Foreskin keratinocyte (primary cell): ENCODE measurements at places on chromosomes 6 and 20.

GRCh38 chr20:36573798-36574365 is 485 bp downstream of the TGIF2 start:
- DNase-seq, result no peak

DNA sequence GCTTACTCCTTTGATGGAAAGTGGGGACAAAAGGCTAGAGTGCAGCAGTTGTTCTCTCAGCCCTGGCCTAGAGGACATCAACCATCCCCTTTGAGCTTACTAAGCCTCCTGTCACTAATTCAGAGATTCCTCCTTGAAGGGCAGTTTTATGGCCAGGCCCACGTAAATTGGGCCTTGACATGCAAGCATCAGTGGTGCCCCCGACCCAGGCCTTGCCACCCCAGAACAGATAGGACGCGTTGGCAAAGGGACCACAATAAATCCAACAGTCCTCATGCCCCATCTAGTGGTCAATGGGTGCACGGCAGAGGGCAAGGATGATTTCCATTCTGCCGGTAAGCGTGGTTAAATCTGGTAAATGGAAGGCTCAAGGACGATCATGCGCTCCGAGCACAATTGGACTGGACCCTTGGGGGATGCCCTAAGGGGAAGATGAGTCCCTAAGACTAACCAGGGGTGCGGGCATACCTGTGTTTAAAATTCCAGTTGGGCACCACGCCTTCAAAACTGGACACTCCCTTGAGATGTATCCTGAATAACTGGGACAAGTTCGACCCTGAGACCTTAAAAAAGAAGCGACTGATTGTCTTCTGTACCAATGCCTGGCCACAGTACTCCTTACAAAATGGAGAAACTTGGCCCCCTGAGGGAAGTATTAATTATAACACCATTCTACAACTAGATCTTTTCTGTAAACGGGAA is 32.6 kb downstream of the CEP85L start:
- peak; percentile 6 for DNase-seq

DNA sequence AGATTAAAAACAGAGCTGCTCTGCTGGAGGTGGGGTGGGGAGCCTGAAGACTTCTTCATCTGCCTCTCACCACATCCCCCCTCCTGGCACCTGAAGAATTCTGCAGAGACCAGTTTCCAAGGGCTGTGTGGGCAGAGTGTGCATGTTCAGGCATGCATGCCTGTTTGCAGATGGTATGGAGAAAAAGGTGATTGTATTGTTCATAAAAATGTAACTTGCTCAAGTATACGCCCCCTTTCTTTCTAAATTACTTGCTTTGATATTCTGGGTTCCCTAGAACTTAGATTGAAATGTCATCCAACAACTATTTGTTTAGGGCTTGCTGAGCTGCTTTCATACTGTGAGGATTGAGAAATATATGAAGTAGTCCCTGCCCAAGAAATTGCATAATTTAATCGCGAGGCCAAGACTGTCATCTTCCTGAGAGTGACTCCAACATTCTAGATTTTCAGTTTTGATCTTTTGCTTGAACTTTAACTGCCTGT is 83.6 kb downstream of the LCA5 start:
- peak; percentile 91 for DNase-seq

GRCh38 chr6:45148278-45148677 is 179.9 kb upstream of the RUNX2 start:
- DNase-seq, result peak; percentile 22

- no peak for DNase-seq
Observed at GRCh38 chr6:135250234-135250633, 69.1 kb downstream of the MYB start.

- DNase-seq, result no peak
Observed at GRCh38 chr6:6351511-6352025, 31.1 kb upstream of the F13A1 start.

DNA sequence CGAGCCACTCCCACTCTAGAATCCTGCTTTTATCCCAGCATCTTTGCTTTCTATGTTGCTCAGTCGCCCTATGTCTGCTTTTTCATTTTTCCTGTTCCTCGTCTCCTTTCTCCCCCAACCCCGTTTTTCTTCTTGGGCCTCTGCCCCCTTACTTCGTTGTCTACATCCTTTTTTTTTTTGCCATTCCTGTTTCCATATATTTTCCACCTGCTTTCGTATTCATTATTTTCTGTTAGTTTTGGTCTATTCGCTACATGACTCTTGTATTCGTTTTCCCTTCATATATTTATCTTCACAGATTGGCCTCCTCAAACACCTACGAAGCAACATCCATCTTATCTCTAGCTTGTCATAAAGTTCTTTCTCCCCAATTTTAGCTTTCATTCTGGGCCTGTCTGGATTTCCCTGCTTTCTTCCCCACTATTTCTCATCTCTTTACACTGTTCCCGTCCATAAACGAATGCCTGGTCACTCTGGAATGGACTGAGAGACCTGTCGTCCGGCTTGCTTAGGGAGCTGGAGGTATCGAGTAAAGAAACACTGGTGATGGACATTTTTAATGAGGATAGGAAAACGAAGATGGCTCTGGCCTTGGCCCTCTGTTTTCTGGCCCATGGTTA is 915 bp downstream of the PRRC2A start:
- no peak for DNase-seq

- no peak for DNase-seq
Observed at GRCh38 chr6:33679761-33680160, 31.7 kb downstream of the UQCC2 start.

DNA sequence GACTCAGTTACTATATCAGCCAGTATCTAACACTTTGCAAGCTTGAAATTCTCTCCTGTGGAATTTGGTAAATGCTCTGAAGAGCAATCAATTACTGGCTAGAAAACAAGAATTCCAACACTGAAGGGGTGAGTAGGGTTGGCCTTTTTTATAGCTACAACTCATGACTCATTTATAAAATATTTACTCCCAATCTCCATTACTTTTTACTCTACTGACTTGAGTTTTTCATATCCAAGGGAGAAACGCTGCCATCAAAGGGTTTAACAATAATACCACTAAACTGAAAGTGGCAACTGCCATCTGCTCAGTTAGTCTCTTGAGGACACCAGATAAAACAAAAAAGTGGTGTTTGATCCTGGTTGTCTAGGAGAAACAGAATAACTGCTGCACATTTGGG is 203.1 kb downstream of the UBE3D start:
- DNase-seq, result peak; percentile 48

DNA sequence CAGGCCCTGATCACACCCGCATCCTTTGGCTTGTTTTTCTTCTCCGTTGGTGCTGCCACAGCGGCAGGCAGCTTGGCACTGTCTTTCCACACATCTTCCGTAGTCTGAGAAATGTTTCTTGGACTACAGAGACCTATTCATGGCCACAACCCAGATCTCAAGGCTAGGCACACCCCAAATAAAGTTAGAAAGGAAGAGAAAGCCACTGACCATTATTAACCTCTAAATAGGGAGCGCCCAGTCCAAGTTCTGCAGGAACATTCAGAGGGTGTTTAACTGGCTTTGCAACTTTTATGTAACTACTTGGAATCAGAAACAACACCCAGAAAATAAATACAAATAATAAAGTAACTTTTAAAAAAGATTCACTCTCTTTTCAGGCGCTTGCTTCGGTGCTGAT is 124.8 kb upstream of the NEDD9 start:
- DNase-seq, result no peak

- no peak for DNase-seq
Observed at GRCh38 chr20:36107881-36108280, 46.7 kb upstream of the EPB41L1 start.

GRCh38 chr6:127302728-127303660 is 36.3 kb downstream of the RNF146 start:
- DNase-seq, result peak; percentile 25

DNA sequence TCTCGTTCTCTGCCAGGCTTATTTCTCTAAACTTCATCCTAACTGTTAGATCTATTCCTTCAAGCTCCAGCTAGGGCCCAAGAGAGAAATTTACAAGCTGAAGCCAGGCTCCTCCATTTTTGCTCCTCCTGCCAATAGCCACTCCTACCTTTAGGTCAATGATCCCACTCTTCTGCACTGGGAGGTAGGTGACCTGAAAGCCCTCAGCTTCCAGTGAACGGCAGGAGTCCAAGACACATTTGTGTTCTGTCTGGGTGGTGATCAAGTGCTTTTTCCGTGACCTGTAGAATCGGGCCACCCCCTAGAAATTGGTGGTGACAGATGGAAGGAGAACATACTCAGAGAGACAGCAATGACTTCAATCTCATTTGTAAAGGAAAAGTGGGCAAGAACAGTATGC is 8.9 kb downstream of the NFS1 start:
- DNase-seq, result no peak

GRCh38 chr20:62659488-62660239 is 17.4 kb downstream of the SLCO4A1 start:
- DNase-seq, result no peak

DNA sequence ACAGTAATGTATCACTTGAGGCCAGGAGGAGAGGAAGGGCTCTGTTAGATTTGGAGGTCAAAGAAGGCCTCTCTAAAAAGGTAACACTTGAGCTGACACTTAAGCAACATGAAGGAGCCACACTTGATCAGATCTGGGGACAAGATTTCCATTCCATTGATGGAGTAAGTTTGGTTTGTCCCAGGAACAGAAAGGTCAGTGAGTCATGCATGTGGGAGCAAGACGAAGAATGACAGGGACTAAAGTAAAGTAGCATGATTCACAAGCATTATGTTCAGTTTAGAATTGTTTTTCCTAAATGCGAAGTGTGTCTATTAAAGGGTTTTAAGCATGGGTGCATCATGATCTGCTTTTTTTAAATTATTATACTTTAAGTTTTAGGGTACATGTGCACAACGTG is 47.4 kb downstream of the COL21A1 start:
- no peak for DNase-seq

DNA sequence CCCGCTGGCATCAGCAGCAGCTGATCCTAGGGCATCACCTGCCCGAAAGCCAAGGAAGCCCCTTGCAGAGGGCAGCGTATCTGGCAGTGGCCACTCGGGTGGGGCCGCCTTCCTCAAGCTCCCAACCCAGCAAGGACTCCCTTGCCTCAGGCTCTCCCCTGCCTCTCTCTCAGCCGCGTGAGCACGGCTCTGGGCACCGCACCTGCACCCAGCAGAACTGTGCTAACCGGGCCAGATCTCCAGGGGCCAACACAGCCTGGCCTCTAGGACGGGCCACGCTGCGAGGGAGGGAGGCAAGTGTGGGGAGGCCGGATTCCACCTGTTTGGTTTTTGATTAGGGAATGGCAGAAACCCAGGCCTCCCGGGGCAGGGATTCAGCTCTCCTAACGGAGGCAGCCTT is 11.8 kb upstream of the MRGBP start:
- DNase-seq, result no peak

- no peak for DNase-seq
Observed at GRCh38 chr6:112225691-112226090, 28.7 kb downstream of the LAMA4 start.

- DNase-seq, result no peak
Observed at GRCh38 chr6:166417285-166417691, 34.5 kb upstream of the MPC1 start.

DNA sequence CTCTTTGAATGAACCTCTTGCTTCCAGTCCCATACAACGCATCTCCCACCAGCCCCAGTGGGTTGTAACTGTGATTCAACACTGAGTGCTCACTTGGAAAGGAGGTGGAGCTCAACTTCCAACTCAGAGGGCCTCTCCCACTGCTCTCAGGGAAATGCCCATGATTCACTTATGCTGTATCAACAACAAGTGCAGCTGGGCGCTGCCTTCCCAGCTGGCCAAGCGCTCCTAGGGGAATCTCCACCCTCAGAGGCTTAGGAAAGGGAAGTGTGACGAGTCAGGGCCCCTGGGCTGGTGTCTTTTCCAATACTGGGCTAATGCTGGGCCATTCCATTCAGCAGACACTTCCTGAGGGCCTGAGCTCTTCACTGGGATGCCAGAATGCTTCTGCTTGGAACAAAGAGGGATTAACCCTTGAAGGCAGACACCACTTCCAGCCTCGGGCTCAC is 8.1 kb upstream of the OCSTAMP start:
- DNase-seq, result peak; percentile 78

- no peak for DNase-seq
Observed at GRCh38 chr6:43943781-43944250, 173.8 kb downstream of the VEGFA start.

DNA sequence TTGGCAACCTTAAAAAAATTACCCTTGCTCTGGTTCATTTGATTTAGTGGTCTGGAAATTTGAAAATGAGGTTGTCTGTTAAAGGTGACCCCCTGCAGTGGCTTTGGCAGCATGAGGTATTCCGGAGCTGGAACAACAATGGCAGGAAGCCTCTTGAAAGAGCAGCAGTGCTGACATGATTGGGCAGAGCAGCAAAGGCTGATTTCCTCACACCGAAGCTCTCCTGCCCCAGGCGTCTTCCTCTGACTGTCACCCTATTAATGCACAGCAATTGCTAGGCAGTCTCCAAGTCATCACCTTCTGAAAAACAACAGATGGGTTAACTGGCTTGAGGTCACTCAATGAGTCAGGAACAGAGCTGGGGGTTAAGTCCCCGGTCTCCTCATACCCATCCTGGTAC is 241.8 kb upstream of the MMS22L start:
- DNase-seq, result peak; percentile 43

- no peak for DNase-seq
Observed at GRCh38 chr6:15147827-15148226, 98.0 kb upstream of the JARID2 start.

DNA sequence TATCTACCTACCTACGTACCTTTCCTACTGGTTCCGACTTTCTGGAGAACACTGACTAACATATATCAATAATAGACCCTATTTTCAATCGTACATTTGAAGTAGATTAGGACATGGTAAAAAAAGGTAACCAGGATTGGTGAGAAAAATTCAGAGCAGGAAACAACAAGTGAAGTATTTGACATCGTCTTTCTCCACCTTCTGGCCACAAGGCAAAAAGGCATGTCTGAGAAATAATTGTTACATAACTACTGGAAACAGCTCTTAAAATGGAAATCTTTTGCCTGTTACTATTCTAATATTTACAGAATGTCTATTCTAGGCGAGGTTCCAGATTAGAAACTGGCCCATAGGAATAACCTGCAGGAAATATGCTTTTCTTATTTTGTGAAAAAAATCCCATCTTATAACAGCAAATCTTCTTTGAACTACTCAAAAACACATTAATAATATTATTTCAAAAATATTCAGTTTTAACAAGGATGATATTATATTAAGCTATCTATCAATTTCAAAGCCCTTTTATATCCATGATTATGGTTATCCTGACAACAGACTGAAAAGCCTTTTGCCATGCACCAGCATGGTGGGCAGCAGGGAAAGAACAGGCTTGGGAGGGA is 80.8 kb downstream of the RCAN2 start:
- DNase-seq, result peak; percentile 13

- no peak for DNase-seq
Observed at GRCh38 chr6:44715188-44715587, 327.7 kb downstream of the CDC5L start.

GRCh38 chr20:2313316-2313715 is 17.5 kb downstream of the TGM3 start:
- no peak for DNase-seq

- DNase-seq, result no peak
Observed at GRCh38 chr20:38674092-38674764, 50.1 kb upstream of the SLC32A1 start.
